ENCODE measurements at places on chromosomes 4 and X.

DNA sequence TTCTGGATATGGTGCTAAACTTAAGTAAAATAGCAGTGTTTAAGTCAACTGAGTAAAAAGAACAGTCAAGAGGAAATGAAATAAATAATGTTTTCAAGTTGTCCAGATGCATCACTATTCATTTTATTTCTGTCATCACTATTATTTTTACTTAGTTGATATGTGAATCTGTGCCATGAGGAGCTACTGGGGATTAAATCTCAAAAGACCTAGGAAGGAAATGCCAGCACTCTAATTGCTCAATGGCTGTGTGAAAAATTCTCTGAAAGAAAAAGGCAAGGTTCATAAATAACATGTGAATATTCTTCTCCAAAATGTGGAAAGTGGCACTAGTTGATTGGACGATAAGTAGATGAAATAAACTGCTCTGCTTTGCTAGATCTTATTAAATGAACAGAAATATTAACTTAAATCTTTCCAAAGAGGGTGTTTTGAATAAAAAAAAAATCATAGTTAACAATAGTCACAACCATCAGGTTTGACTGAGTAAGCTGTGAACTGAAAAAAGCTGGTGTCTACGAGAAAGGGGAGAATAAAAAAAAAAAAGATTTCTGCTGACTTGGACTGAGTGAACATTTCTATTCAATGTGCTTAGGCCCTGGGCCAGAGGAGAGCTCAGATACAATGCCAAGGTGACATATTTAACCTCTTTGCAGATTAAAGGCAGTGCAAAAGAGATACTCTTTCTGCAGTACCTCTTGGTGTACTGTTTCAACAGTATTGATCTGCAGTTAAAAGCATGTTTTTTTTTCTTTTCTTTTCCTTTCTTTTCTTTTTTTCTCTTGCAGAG is 1.6 kb downstream of the SPARCL1 start:
- no peak for DNase-seq

DNA sequence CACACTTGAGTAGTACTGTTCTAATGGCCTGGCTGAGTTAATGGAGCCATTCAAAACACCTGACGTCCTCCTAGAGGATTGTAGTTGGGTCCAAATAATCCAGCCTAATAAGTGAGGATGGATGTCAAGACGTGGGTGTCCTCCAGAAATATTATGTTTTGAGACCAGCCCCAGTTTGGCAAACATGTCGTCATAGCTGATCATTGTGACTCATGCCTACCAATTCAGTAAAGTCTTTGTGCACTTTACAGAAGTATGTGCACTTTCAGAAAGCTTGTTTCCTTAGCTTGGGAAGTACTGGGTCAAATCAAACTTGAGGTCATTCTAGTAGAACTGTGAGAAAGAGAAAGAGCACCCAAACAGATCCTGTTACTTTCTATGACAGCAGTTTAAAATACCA is 37.6 kb upstream of the GLRA2 start:
- no peak for DNase-seq

DNA sequence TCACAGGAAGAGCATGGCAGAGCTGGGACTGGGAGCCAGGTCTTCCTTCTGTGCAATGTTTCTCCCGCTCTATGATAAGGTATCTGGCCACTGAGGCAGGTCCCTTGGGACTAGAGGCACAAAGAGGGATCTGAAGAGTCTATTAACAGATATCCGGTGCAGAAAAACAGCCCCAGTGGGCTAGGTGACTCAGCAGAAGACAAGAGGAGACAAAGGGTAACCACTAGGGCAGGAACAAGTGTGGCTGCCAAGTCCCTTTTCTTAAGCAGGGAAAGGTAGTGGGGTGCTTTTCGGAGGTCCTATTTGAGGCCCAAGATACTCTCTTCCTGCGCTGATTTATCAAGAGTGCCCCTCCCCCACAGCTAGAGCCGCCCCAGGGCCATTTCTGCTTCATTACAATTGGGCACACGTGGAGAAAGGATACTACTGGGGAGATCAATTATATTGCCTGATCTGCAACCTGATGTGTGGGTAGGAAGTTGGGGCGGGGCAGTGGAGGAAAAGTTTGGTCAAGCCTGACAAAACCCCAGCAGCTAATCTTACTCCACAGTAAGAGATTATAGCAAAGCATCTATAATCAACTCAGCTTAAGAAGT is at the start of gene DGAT2L6:
Gene DGAT2L6 (plus strand): TSS at position 546 of the 596 bp plus-strand sequence. CDS start 100 bp downstream, outside the sequence.
- no peak for DNase-seq

GRCh38 chrX:9905288-9905687 is 61.9 kb upstream of the CLDN34 start:
- no peak for DNase-seq

DNA sequence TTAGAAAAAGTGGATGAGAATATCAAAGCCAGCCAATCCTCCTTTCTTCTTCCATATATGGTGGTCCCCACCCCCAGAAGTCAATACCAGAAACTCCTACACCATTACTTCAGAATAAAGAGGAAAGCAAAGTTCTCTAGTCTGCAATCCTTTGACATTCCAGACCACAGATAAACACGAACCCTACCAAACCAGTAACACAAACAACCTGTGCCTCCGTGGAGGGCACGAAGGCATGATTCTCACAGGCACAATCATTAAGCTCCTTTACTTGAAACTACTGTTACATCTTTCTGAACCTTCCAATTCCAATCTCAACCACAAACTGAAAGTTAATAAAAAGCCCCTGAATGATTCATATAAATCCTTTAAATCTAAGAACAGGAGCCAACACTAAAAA is 16.3 kb downstream of the MAML3 start:
- no peak for DNase-seq

DNA sequence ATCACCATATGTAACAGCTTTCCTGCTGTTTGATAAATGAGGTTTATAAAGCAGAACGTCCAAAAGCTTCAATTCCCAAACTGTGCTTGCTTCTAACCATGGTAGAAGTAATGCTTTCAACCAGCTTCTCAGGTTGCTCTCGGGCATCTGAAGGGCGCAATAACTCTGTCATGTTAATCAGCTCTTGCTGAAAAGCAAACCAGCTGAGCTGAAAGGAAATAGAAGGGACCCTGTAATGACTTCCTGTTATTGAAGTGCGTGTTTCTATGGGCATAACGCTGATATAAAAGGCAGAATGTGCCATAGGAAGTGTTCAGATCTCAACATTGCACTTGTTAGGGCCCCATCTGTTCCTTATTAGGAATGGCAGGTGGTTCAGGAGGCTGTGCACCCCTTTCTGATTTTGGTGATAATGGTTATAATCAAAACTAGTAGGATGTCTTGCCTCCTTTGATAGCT is 21.2 kb downstream of the HERC3 start:
- no peak for DNase-seq

GRCh38 chr4:132998585-132999230 is 150.4 kb upstream of the PCDH10 start:
- DNase-seq: no peak

DNA sequence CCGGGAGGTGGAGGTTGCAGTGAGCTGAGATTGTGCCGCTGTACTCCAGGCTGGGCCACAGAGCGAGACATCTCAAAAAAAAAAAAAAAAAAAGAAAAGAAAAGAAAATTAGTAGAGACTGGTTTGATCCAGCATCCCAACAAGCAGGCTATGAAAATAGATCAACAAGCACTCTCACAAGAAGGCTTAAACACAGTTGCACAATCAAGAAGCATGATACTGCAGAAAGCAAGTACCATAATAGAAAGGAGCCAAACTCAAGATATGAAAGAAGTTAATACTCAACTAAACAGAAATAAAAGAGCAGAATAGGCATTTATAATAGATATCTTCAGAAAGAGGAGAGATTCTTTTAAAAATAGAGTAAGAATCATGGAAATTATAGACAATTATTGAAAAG is 10.6 kb downstream of the TLR6 start:
- no peak for DNase-seq
